CD4-positive, alpha-beta T cell treated with Interferon gamma for 1 hour (primary cell): ENCODE measurements at places on chromosomes 6 and 20.

GRCh38 chr6:37990762-37991525 lies 171.4 kb downstream of the ZFAND3 start:
- DNase-seq, result no peak

- DNase-seq, result no peak
Measured at GRCh38 chr20:18991012-18991411, 177.4 kb downstream of the SCP2D1 start.

DNA sequence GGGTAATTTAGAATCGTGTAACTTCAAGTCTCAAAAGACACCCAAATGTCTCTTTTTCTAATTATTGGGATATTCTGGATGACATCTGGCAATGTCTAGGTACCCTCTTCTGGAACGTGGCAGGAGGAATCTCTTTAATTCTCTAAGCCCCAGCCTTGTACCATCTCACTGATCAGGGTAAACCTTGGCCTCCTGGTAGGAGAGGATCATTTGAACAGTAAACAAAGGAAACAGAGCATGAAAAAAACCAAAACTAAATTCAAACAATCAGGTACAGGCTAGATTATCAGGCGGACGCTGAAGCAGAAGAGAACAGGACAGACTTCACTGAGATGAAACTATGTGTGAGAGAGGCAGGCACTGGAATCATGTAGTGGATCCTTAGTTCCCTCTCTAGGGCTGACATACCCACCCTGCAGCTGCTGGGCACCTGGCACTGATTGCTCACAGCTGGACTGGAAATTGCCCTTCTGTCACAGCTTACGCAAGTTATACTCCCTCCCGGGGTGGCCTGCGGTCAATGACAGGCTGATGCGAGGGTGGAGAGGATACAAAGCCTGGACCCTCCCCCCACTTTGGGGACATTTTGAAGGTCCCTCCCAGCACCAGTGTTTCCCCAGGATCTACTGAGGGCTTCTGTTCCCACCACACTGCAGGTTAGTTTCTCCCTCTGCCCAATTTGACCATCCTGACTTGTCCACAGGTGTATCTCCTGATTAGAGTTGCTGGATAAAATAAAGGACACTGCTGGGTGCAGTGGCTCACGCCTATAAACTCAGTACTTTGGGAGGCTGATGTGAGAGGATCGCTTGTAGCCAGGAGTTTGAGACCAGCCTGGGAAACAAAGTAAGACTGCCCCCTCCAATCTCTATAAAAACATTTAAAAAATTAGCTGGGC lies 20.6 kb upstream of the ZBTB24 start:
- no peak for DNase-seq

- DNase-seq, result no peak
Measured at GRCh38 chr6:118344014-118344670, 204.0 kb upstream of the PLN start.

- no peak for DNase-seq
Measured at GRCh38 chr6:90429713-90430112, 133.1 kb upstream of the BACH2 start.

GRCh38 chr6:3624250-3625136 lies 127.0 kb downstream of the PXDC1 start:
- DNase-seq, result no peak
